Caki2 (cell line): ENCODE measurements at places on chromosomes 4 and X. TPM values are rescaled to one million over a fixed set of nuclear protein-coding genes. Genes with fewer than 3 reads are reported as not detected.

DNA sequence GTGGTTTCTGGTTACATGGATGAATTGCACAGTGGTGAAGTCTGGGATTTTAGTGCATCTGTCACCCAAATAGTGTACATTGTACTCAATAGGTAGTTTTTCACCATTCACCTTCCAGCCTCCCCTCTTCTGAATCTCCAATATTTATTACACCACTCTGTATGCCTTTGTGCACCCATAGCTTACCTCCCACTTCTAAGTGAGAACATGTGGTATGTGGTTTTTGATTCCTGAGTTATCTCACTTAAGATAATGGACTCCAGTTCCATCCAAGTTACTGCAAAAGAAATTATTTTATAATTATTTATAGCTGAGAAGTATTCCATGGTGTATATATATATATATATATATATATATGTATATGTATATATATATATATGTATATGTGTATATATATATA is 155.8 kb downstream of the HHIP start:
- no peak for DNase-seq

DNA sequence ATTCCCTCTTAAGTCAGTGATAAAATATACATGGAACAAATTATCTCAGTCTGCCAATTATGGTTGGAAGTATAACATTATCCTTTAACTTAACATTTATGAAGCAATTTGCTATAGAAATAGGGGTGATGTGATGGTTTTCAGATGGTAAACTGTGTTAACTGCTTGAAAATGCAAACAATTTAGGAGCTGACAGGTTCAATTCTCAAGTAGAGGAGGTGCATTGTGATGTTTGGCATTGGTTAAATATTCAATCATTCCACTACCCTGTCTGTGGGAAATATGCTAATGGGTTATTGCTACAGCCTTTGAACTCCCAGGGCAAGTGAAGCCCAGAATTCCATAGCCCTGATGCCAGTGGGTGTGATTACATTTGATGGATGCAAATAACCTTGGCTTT is 243.4 kb upstream of the GK2 start:
- peak; percentile 64 for DNase-seq

- DNase-seq: no peak
Measured at GRCh38 chrX:46407036-46407752, 138.0 kb downstream of the ZNF674 start.

Gene NHS
- 2.4 TPM in 2 replicates for total RNA-seq

Gene SPON2
- 0.88 TPM in 1 of 2 replicates, not detected in the other for total RNA-seq

DNA sequence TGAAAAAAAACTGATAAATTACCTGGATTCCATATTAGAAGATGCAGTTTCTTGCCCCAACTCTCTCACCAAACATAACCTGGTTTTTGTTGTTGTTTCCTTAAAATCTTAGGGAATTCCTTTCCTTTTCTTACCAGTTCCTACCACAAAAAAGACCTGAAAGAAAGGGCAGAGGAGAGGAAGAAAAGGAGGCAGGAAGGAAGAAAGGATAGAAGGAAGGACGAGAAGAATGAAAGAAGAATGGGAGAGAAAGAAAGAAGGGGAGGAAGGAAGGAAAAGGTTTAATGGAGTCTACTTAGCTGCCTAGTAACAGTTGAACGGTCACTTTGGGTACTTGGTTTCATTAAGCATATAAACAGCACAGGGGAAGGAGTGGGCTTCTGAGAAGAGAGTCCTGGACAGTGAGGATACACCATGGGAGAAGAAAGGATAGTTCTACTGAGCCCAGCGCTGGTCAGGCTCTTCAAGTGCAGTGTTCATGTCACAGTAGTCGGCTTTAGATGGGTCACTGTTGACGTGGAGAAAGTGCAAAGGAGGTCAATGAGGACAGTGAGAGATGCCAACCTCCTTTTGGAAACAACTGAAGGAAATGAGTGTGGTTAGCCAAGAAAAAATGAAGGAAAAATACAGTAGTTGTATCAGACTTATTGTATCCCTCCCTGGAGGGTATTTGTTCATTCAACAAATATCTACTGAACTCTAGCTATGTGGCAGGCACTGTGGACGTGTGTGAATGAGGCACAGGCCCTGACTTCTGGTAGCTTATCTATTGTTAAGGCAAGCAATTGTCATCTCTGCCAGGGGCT is 1.1 kb upstream of the CHIC2 start:
- no peak for DNase-seq

- DNase-seq: no peak
Measured at GRCh38 chr4:185820146-185821028, 8.4 kb upstream of the SORBS2 start.

- DNase-seq: no peak
Measured at GRCh38 chrX:53211391-53211978, 13.5 kb downstream of the KDM5C start.

DNA sequence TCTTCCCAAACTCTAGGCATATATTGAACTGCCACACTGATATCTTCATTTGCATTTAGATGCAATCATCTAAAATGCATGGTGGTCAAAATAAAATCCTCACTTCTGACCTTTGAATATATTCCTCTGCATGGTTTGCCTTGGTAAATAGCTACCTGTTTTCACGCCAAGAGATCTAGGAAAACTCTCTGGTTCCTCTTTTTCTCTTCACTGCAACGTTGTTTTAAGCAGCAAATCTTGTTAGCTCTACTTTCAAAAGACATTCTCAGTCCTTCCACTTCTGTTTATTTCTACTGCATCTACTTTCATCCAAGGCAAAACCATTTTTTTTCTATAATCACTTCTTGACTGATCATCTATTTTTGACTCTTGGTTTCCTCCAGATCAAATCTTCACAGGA is 1001.6 kb upstream of the GRID2 start:
- DNase-seq: no peak

GRCh38 chrX:136143711-136144110 is 3.6 kb upstream of the FHL1 start:
- DNase-seq: no peak

GRCh38 chrX:132216806-132217202 is 2.4 kb downstream of the RAP2C start:
- DNase-seq: no peak

DNA sequence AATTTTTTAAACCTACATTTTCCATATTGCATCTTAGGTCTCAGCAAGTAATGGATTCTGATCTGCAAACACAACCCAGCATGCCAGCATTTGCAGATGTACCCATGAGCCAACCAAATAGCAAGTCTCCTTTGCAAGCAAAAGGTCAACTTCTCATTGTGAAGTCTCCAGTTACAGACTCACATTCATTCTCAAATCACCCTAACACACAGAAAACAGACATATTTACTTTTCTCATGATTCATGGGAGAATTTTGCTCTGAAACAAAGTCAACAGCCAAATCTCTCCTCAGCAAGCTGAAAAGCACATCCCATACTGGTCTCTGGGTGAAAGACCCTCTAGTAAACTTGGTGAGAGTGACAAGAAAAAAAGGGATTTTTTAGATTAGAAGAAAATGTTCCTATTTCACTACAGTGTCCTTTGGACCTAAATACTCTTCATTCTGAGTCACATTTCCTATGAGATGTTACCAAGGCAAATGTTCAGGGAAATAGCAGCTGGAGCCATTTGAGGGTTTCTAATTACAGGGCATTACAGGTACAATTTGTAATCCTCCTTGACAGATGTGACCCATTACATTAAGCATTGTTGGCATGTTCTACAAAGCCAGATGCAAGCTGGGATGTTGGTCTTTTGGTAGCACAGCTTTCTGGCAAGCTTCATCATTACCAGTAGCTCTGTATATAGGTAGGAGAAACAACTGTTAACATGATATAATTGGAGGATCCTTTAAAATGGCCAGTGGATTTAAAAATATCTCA is 383.3 kb downstream of the SMARCA1 start:
- DNase-seq: no peak

DNA sequence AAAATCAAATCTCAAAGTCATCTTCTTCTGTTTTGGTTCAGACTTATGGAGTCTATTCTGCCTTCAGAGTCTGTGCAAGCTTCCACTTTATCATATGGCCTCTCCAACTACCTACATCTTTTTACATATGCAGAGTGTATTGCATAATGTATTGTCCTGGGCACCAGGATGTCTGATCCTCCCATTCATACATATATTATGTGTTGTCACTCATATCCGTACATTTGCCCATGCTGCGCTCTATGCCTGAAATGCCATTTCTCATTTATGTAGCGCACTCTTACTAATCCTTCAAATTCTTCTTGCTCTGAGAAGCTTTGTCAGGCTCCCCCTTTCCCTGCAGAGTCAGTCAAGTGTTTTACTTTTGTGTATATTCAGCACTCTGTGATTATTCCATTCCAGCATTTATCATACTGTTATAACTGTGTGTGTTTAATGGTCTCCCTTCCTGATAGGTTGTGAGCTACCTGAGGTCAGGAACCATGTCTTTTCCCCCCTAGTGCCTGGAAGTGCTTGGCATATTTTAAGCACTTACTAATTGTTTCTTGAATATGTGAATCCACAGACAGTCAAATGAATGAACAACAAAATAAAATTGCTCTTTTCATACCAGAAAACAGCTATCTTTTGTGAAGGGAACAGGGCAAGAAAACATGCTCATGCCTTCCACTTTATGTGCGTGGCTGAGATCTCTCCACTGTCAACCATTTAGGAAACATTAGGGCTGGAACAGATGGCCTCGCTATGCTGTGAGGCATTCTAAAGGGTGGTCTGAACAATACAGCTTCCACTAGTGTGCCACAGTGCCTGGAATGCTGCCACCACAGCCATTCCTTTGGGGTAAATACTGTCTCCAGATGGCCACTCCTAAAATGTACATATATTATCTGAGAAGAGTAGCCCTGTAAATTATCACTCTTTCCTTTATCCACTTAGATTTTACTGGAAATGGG is 81.8 kb downstream of the GLUD2 start:
- DNase-seq: no peak
